NCI-H1417 (cell line): ENCODE measurements at places on chromosomes 16 and 17.

- no peak for DNase-seq
Measured at GRCh38 chr16:56382459-56382858, 42.9 kb downstream of the AMFR start.

DNA sequence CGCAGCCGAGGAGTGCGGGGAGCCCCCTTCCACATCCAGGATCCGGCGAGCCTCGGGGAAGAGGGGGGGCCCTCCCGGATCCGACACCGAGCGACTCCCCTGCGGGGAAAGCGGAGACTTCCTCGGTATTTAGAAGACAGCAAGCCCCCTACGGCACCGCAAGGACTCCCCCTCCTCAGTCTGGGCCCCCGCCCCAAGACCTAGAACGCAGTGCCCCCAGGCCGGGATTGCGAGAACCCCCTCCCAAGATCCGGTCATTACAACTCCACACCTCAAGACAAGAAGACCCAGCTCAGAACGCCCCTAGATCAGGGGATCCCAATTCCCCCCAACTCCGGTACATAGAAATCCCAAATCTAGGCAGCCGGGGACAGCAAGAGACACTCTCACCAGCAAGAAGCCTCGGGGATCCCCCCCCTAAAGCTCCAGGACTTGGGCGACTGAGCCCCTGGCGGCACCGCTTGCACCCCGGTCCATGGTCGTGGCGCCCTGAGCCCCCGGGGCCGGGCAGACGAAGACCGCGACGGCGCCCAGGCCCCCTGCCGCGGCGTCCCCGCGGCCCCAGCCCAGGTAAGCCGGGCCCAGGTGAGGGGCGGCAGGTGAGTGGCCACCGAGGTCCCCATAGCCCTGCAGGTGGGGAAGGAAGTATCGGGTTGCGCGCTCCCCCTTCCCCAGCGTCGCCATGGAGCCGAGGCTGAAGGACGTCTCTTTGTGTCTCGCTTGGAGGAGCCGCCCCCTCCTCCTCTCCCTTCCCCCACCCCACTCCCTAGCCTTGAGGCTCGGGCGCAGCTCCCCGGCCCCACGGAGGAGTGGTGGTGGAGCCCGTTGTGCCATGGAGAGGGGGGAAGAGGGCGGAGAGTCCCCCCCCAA lies 641 bp downstream of the SBK1 start:
- peak; percentile 92 for DNase-seq

DNA sequence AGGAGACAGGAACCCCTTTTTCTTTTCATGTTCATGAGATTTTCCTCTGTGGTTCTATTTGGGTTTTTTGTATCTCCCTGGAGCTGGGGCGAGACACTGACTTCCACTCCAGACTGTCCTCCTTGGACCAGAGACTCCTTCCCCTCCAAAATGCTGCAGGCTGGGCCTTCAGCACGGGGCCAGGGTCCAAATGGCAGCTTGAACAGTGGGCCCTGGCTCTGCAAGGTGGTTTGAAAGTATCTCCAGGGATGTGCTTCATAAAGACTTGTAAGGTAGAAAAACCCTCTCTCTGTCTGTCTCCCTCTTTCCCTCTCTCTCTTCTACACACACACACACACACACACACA lies 236.1 kb downstream of the ZNF423 start:
- DNase-seq: no peak

DNA sequence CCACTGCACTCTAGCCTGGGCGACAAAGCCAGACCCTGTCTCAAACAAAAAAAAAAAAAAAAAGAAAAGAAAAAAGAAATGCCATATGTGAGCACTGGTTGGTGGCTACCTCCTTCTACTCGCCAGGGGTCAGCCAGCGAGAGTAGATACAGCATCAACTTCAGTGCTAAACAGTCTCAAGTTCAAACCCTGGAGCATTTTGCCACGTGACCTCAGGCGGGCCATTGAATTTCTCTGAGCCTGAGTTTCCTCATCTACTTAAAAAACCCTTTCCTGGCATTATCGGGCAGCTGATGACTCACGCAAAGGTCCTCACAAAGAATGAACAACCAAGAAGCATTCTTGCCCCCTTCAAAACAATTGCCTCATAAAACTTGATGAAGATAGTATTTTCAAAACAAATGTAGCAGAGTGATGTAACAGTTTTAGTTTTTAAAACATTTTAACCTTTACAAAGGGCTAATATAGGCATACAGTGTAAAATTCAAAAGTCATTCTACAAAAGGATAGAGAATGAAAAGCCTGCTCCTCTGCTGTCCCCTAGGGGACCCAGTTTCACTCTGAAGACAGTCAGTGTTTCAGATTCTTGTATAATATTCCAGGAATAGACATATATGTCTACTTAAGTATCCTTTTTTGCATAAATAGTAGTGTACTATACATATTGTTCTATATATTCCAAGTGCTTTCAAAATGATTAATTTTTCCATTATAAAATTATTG lies 28.4 kb downstream of the DNAH2 start:
- no peak for DNase-seq

DNA sequence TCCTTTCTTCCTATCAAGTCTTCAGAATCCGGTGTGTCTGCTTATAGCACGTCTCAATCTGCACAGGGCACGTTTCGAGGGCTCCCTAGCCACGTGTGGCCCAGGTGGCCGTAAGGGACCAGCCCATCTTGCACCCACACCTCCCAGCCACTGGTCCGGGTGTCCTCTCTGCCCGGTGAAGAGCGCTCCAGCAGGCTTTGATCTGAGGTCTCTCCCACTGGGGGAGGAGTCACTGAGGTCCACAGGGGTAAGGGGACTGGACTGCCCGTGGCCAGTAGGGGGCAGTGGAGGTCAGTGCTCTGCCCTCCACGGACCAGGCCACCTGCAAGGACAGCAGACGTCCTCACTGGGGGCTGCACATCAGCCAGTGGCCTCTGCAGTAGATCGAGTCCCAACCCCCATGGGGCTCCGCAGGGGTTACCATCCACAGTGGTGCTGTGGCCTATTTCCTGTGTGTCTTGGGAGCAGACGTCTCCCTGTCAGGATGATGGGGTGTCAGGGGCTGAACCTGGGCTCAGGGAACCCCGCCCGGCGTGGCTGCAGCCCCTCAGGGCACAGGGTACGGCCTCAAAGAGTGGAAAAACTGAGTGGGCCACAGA lies 204.1 kb upstream of the CIBAR2 start:
- DNase-seq: peak; percentile 35

- no peak for DNase-seq
Measured at GRCh38 chr16:75913958-75914357, 187.7 kb upstream of the CPHXL start.

DNA sequence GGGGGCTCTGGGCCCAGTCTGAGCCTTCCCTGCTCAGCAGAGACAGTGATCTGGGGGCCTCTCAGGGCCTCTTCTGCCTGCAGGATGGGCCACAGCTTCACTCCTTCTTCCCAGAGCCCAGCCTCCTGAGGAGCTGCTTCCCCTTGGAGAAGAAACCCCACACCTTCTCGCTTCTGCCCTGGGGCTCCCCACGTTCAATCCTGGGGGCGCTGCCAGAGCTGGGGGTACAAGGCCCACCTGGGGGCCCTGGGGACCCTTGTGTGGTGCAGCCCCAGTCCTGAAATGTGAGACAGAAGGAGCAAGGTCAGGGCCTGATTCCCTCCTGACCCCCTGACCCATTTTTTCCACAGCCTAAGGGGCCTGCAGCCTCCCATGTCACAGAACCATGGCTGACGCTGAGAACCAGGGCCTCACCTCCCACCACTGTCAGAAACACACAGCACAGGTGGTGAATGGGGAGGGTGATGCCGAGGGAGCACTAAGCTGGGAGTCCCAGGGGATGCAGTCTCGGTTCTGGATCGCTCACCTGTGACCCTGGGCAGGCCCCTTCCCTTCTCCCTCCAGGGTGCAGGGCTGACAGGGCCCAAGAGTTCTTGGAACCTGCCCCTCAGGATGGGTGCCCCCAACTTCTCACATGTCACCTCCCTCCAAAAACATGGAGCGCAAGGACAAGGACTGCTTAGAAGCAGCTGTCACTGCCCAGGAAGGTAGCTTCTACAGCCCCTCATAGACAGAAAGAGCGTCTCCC lies 21.6 kb upstream of the MPO start:
- no peak for DNase-seq

GRCh38 chr16:75351183-75351582 lies 82.1 kb downstream of the CFDP1 start:
- no peak for DNase-seq

DNA sequence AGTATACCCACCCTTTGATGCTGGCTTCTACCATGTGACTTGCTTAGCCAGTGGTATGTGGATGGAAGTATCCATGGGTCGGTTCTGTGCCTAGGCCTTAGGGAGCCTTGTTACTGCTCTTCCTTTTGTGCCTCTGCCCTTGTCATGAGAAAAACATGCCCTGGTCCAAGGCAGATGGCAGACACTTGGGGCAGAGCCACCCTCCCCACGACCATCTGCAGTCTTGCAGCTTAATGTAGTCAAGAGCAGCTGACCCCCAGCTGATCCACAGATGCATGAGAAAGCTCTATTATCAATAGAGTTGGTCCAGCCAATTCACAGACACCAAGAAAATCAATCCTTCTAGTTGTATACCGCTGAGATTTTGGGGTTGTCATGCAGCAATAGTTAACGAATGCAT lies 95.7 kb downstream of the SLC39A11 start:
- DNase-seq: no peak

GRCh38 chr17:7019839-7020519 lies 2.9 kb upstream of the BCL6B start:
- peak; percentile 27 for DNase-seq

DNA sequence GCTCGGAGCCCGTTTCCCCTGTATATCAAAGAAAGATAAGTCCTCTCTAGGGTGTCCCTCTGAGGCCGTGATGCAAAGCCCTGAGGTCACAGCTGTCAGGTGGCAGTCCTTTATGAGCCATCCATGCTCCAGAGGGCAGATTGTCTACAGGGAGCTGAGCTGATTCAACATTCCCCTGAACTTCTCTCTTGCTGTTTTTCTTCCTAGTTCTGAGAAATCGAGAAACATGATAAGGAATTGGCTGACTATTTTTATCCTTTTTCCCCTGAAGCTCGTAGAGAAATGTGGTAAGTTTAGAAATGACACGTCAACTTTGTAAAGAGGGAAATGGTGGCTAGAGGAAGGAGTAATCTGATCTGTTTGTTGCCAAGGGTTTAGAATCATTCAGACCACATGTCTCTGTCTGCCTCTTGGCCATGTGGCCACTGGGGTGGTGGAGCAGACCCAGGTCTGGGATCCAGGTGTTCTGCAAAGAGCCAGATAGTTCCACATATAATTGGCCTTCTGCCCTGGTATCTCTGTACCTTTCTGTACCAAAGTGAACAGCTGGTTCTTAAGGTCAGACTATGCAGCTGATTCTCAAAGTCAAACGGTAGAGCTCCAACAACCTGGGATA lies 3.5 kb downstream of the CTNS start:
- no peak for DNase-seq
